ENCODE measurements at places on chromosomes 2 and 18. TPM values are rescaled to one million over a fixed set of nuclear protein-coding genes. Genes with fewer than 3 reads are reported as not detected.

- peak; percentile 89 for DNase-seq
Observed at GRCh38 chr2:238684362-238685326, 163.2 kb upstream of the TWIST2 start.

MAP2 gene
- total RNA-seq = 0.43 TPM

GRCh38 chr18:24368749-24369148, 28.9 kb downstream of the OSBPL1A start:
- no peak for DNase-seq

MALL gene
- not detected for total RNA-seq

GRCh38 chr2:9895669-9896590, 52.7 kb downstream of the TAF1B start:
- DNase-seq = no peak

- no peak for DNase-seq
Observed at GRCh38 chr2:164205347-164205746, 415.9 kb downstream of the GRB14 start.
